ENCODE measurements at places on chromosomes 7 and 10.

DNA sequence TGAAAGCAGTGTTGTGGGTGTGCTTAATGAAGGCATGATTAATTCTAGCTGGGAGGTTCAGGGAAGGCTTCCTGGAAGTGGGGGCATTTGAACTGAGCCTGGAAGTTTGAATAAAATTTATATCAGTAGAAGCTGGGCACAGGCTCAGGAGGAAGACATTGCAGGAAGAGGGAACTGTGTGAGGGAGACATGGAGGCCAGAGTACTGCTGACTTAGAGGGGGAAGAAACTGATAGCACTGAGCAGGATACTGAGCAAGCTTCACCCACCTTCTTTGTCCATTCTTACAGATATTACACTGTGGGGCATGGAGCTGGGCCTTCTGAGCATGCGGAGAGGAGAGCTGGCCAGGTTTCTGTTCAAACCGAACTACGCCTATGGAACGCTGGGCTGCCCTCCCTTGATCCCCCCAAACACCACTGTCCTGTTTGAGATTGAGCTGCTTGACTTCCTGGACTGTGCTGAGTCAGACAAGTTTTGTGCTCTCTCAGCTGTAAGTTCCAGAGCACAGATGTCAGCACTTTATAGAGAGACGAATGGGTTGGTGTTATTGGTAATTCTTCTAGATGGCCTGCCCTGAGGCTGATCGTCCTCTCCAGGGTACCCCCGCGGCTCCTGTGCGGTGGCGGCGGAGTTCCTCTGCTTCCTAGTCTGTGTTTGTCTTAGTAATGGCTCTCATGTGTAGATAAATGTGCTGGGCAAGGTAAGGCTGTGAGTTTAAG is 2.1 kb downstream of the FKBP6 start:
- no peak for DNase-seq

- DNase-seq, result no peak
Measured at GRCh38 chr7:119228482-119228881, 1004.0 kb downstream of the ANKRD7 start.

DNA sequence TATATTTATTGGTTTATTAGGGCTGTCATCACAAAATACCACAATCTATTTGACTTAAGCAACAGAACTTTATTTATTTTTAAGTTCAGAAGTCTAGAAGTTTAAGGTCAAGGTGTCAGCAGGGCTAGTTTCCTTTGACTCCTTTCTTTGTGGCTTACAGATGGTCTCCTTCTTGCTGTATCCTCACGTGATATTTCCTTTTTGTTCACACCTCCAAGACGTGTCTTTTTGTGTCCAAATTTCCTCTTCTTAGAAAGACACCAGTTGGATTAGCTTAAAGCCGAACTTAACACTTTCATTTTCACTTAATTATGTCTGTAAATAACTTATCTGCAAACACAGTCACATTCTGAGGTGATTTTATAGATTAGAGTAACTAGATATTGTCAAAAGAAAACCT is 631.4 kb upstream of the POT1 start:
- DNase-seq, result no peak

DNA sequence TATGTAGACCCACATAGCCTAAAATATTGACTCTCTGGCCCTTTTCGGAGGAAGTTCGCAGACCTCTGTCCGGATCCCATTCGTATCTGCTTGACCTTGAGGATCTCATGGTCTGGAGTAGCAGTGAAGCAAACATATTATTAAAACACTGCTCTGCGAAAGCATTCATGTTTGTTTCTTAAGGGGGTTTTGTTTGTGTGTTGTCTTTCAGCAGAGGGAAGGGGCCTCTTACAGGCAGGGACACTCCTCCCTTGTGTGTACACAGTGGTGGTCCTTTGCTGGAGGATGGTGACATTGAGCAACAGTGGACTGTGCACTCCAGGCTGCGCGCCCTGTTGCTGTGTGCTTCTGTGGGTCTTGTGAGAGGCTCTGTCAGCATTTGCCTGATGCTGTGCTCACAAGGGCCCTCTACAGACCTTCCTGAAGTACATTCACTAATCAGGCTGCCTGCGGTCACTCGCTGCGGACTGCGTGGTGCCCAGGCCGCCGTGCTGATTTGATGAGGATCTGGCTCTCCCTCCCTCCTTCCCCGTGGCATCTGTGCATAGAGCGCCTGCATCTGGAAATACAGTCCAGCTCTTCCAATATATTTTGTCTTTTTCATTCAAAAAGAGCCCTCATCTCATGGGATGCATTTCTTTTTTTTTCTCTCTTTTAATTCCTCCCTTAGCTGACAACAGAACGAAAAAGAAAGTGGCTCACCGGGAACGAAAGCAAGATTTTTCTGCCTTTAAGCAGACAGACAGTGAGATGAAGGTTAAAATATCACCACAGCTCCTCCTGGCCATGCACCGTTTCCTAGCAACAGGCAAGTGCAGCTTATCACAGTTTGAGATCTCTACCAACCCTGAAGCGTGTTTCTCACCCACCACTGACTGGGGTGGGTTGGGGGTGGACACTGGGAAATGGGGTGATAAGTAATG is 135.8 kb downstream of the CNNM2 start:
- DNase-seq, result peak; percentile 74

GRCh38 chr7:116726713-116727431 is 54.9 kb downstream of the MET start:
- no peak for DNase-seq

DNA sequence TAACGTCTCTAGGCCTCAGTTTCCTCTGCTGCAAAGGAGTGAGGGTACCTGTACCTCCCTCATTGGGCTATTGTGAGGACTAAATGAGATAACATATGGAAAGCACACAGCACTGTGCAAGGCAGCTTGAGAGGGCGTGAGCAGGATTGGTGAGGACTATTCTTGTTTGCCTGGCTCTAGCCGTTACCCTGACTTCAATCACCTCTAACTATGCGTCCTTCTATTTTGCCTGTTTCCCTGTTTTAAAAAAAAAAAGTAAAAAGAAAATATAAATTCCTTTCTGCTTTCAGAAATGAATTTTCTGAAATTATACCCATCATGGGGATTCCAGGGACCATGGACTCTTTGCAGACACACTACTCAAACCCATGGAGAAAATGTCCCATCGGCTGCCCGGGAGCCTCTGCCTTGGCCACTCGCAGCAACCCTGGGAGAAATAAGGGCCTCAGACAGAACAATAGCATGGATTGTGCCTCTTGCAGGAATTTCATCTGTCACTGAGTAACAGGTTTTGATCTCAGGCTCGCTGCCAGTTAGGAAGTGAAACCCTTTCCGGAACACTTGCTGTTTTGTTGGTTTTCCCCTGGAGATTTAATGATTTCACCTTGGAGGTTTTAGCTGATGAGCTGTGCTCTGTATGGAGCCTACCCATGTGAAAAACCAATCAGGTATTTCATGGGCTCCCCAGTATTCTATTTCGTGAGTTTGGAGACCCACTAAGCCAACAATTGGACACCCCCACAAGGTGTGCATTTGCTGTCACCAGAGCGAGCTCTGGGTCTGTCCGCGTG is 55.6 kb downstream of the STEAP1B start:
- DNase-seq, result no peak

DNA sequence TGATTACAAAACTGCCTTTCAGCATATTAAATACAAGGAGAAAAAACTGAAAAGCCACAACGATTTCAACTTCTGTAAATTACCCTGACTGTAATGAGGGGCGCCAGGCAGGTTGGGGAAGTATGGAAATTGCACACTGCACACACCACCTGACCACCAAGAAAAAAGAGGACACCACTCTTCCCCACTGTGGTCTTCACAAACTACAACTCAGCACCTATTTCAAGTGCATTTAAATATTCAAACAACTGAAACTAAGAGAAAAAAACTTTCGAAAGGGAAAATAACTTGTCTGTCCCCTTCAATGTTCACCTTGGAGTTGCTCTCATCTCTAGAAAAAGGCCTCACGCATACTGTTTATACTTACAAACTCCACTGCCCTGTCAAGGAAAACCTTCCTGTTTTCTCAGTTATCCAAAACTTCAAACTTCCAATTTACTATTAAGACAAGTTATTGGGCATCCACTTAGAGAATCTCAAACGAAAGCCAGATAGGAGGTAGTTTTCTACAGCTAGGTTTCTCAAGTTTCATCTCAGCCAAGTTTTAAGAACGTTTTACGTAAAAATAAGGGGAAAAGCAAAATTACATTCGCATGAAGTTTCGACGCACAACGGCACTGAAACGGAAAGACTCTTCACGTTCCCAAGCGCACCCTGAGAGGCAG is 1.4 kb downstream of the LARP4B start:
- peak; percentile 16 for DNase-seq

- DNase-seq, result no peak
Measured at GRCh38 chr7:122453432-122453831, 148.9 kb upstream of the FEZF1 start.

- DNase-seq, result peak; percentile 38
Measured at GRCh38 chr7:140646931-140647647, 6.5 kb upstream of the DENND2A start.

- DNase-seq, result no peak
Measured at GRCh38 chr7:150924369-150924781, 53.7 kb downstream of the KCNH2 start.

- DNase-seq, result peak; percentile 66
Measured at GRCh38 chr10:88728107-88728763, 22.2 kb downstream of the LIPK start.
